NCI-H2107 (cell line): ENCODE measurements at places on chromosomes 5 and 9.

DNA sequence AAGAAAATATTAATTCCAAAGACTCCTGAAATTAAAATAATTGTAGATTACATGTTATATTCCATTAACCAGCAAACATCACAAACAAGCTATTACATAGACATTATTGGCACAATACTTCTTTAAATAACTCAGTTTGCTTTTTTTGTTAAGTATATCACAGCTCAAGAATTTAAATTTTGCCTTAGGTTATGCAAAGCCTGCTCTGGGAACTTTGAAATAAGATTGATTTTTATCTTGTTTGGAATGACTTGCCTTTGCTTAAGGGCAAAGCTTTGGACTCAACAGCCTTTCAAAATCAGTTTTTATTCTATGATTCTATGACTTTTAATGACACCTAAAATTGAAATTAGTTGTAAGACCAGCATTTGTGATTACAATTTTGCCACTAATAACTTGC lies 78.2 kb downstream of the ALDH7A1 start:
- no peak for DNase-seq

DNA sequence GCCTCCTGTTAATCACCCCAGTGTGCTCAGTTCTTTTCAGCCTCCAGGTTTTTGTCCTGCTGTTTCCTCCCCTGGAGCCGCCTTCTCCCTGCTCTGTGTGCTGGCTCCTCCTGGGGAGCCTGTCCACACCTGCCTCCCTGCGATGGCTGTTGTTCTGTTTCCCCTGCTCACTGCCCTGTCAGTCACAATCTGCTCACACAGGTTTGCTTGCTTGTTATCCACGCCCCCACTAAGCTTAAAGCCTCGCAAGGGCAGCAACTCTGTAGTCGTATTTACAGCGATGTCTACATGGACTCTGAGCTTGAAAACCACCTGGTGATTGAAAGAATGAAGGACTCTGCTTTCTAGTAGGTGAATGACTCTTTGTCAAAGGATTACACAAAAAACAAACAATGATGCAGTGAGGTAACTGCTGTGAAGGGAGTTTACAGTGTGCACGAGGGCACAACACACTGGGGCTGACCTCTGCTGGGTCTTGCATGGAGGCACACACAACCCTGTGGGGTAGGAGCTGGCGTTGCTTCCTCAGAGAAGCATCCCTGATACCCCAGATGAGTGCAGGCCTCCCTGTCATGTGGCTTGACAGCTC lies 39.6 kb upstream of the TEX48 start:
- DNase-seq, result peak; percentile 76

DNA sequence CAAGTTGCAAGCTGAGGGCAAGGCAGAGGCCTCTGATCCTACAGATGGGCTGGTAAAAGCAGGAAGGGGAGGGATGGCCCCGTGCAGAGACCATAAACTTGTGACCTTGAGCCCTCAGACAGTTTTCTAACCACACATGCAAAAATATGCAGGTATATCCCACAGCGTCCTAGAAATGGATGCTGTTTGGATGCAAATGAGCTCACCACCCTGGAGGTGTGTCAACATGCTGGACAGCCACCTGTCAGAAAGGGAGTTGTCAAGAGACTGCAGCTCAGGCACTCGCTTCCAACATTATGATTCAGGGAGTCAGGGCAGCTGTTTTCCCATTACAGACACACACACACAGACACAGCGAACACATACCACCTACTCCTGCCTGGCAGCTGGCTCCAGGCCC lies 97.3 kb upstream of the PANK3 start:
- no peak for DNase-seq

DNA sequence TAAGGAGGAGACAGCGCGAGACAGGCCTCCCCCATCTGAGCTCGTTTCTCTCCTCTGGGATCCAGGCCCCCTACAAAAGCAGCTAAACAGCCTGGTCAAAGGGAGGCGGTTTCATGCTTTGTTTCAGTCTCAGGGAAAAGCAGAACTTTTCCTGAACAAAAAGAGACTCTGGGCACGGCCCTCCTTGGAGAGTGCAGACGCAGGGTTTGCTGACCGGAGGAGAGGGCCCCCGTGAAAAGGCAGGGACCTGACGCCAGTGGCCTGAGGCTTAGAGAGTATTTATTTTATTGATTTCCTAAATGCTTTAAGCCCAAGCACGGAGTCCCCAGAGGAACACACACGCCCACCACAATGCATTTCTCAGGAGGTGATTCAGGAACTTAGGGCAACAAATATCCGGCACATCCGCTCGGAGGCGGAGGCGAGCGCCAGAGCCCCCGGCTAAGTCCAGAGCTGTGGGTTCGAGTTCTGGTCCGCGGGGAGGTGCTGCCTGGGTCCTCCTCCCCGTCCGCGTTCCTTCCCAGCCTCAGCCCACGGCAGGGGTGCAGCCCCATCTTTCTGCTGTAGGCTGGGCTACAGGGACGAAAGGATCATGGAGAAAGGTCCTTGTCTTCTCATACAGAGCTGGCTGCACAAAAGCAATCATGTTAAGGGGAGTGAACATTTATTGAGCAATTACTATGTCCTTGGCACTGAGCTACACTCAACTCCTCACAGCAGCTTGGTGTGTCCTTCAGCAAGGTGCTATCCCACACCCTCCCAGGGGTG lies 40.0 kb downstream of the PTGES start:
- no peak for DNase-seq

DNA sequence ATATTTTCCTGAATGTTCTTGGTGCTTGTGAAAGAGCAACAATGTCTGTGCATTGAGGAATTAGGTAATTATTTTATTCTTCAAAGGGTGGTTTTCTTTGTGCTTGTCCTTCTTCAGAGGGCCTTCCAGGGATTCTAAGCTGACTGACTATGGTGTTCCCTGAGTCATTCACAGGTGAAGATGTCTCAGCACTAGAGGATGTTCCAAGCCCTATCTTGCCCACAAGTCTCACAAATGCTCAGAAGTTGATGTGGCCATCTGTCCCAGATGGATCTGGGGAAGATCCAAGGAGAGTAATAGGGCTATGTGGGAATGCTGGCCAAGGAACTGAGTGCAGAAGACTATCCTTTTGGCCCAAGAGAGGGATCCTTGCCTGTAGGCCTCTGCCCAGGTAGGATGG lies 120.9 kb downstream of the ADAMTSL1 start:
- DNase-seq, result no peak

GRCh38 chr9:126374366-126374781 lies 47.7 kb downstream of the MVB12B start:
- DNase-seq, result no peak

DNA sequence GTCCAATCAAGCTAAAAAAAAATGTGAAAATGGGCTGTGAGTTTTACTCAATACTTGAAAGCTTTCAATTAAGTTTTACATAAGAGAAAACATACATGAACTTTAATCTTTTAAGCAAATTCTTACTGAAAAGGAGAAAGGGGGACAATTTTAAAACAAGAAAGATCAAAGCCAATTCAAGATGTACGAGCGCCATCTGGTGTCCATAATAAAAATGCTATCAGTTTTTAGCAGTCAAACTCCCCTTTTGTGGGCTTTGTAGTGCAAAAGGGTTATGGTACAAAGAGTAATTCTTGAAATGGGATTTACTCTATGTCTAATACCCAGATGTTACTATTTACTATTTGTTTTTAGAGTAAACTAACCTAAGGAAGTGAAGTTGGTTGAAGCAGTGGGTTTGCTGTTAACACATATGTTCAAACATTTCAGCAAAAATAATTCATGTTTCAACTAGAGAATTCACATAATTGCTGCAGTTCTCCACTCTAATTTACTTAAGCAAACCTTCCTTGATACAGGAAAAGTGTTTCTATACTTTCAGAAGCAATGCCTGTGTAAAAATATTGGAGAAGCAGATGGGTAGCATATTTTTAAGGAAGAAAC lies 228.2 kb upstream of the TYRP1 start:
- no peak for DNase-seq

GRCh38 chr5:91670563-91670962 lies 287.4 kb upstream of the ARRDC3 start:
- peak; percentile 12 for DNase-seq

DNA sequence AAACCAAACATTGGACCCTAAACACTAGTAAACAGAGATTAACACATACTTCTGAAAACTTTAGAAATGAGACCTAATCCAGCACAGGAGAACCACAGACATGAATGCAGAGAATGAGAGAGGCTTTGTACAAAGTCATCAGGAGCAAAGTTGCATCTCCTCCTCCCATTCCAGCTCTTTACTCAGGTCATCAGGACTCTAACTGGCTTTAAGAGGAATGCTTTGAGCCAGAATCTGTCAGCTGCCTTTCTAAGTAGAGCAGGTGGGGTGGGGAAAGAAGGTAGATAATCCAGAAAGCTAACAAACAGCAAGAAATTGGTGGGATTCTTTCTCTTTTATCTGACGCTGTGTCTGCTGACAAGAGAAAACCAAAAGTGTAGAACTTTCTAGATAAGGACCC lies 582.7 kb upstream of the DMAC1 start:
- DNase-seq, result no peak

GRCh38 chr5:4089087-4089486 lies 493.5 kb downstream of the IRX1 start:
- DNase-seq, result no peak
